ENCODE measurements at places on chromosomes 1 and 21.

DNA sequence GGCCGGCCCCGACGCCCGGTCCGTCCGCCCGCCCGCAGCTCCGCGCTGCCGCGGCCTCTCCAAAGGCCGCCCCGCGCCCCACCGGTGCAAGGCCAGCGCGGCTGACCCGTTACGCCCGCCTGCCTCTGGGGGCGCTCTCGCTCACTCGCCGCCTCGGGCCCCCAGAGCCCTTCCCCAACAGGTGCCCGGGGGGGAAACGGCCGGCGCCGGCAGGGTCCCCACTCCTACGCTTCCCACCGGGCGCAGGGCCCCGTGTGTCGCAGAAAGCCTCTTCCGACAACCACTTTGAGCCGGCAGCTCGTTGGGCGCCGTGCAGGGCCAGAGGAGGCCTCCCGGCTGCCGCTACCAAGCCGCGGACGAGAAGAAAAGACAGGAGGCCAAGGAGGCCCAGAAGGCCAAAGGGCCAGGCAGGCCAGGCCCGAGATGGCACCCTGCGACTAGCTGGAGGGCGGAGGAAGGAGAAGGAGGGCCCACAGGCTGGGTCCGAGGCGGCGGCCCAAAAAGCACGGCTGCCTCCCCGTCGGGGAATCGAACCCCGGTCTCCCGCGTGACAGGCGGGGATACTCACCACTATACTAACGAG, 64.9 kb upstream of the FCGR2A start:
- peak; percentile 58 for DNase-seq

GRCh38 chr1:191963781-191964455, 194.3 kb upstream of the RGS18 start:
- DNase-seq: no peak

DNA sequence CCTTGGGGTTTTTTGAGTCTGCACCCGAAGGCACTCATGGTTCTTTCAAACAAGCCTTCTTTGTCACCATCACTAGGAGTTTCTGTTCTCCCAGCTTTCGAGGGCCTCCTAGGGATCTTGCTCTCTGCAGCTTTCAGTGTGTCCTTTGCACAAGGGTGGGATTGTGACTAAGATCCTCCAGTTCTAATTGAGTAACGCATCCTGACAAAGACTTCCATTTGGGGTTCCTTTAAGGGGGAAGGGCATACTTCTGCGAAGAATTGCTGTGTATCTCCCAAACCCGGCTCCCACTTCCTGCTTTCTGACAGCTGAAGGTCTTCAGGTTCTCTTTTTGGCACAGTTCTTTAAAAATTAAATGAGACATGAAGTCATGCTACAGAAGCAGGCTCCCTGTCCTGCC, 139.4 kb downstream of the EDEM3 start:
- no peak for DNase-seq

DNA sequence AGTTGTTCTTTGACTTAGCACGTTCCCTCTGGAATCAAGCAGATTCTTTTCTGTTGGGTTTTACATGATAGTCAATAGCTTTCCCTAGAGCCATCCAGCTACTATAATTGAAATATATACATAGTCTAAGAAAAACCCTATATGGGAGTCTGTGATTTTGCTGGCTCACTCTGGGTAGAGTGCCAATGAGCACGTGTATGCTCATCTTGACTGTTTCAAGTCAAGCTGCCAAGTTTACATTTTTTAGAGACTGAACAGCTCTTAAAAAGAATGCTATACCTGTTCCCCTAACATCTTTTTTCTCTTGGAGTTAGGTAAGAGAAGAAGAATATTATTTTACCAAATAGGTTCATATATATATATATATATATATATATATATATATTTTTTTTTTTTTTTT, 182.8 kb upstream of the NRIP1 start:
- DNase-seq: no peak

DNA sequence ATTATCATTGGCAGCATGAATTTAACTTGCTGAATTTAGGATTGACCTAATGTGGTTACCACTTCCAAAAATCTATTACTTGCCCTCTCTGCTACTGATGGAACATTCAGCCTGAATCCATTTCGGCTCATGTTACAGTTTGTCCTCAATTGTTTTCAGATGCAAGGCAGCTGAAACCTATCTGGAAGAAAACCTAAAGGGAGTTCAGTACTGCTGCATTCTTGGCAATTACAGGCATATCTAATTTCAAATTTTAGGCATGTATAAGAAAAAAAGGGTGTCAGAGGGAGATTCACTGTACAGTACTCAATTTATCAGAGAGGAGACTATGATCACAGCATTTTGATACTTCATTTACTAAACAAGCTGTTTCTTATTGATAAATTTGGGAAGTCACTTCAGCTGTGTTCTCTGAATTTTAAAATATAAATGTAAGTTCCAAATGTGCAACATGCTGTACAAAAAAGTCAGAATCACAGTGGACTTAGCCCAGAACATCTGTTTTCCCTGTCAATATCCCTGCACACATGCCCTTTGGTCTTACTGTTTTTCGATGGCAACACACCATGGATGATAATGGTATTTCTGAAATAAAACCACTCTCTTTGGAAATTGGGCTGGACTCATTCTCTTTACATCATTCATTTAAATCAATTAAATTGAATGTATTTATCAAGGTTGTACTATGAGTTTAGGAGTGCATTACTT, 651.6 kb upstream of the ADGRL4 start:
- no peak for DNase-seq

GRCh38 chr1:147389532-147390184, 147.2 kb downstream of the CHD1L start:
- no peak for DNase-seq
